ENCODE measurements at places on chromosomes 2 and 18.

GRCh38 chr2:145777914-145778313, 1258.0 kb upstream of the ZEB2 start:
- no peak for DNase-seq

GRCh38 chr2:10285556-10286198, 17.0 kb upstream of the HPCAL1 start:
- no peak for DNase-seq

- DNase-seq = no peak
Measured at GRCh38 chr2:43853141-43854081, 14.6 kb downstream of the ABCG8 start.

- DNase-seq = no peak
Measured at GRCh38 chr2:101230541-101231001, 22.1 kb upstream of the CNOT11 start.

GRCh38 chr2:99490623-99491461, 1.0 kb upstream of the REV1 start:
- no peak for DNase-seq

GRCh38 chr18:9922592-9923311, 8.9 kb downstream of the VAPA start:
- no peak for DNase-seq

GRCh38 chr2:69724540-69725159, 17.3 kb upstream of the ANXA4 start:
- peak; percentile 79 for DNase-seq

Data from activated T-helper 2 cell treated with anti-CD3 and anti-CD28 coated beads, Interferon-gamma antibody, Interleukin-2, Interleukin-4, amounts not matched to agents 10 μg/mL and 5 μg/mL and 100 μg/mL, durations not matched to agents 14 hours and 24 hours and 36 hours (primary cell).